Stimulated activated CD4-positive, alpha-beta T cell treated with anti-CD3 and anti-CD28 coated beads, Interleukin-2, amount 100 ng/mL, for 4 hours (primary cell): ENCODE measurements at places on chromosomes 16 and 17.

DNA sequence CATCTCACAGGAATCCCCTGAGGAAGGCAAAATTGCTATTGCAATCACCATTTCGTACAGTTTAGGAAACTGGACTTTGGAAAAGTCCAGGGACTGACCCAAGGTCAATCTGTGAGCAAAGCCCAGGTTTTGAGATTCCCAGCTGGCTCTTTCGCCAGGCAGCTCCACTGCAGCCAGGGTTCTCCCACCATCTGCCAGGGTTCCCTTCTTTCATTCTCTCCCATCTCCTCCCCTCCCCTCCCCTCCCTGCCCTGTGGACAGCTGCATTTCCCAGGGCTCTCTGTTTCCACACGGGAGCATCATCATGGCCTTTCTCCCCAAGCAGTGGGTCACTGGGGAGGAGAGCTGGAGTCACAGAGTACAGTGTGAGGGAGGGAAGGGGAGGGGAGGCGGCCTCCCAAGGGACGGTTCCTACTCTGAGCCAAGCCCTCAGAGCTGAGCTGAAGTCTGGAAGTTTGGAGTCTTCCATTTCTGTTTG, 11.9 kb upstream of the GSDMA start:
- DNase-seq = no peak

DNA sequence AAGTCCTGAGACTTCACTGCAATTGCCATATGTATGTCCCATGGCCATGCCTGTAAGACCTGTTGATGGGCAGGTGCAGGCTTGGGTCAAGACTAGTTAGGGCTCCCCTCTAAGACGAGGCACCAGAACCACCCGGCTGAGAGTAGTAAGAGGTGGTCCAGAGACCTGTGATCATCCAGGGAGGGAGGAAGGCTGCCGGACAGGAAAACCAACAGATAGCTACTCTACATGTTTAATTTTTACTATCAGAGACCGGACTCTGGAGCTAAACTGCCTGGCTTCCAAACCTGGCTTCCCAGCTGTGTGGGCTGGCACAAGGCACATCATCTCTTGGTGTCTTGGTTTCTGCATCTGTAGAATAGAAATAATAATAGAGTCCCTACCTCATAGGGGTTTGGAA, 73.0 kb downstream of the ERCC4 start:
- DNase-seq = no peak

DNA sequence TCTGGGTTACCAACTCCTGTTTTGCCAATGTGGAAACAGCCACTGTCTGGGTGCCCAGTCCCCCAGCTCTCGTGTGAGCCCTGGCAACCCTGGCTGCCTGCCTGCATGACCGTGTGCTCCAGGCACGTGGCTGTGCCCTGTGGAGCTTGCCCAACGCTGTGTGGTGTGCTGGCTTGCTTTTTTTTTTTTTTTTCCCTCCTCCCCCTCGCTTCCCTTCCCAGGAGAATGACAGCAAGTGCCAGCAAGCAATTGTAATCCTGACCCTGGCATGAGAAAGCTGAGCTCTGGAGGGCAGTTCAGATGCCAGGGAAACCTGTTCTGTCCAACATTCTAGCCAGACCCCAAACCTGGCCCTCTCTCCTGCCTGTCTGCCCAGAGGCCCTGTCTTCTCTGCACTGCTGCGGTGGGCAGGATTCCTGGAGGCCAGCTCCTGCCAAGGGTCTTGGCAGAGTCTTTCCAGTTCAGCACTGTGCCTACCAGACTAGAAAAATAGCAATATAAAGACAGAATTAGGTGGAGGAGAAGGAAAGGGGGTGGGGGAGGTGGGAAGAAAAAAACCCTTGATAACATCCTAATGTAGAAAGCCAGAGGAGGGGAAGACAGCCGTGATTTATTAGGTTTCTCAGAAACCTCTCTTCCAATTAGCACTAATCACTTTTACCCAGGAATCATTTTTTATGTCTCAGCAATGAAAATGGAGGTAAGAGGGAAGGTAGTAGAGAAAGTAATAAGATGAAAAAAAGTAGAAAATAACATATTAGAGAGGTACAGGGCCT, 9.0 kb downstream of the HLF start:
- DNase-seq = no peak

- no peak for DNase-seq
Measured at GRCh38 chr16:8632675-8633182, 11.2 kb downstream of the METTL22 start.

DNA sequence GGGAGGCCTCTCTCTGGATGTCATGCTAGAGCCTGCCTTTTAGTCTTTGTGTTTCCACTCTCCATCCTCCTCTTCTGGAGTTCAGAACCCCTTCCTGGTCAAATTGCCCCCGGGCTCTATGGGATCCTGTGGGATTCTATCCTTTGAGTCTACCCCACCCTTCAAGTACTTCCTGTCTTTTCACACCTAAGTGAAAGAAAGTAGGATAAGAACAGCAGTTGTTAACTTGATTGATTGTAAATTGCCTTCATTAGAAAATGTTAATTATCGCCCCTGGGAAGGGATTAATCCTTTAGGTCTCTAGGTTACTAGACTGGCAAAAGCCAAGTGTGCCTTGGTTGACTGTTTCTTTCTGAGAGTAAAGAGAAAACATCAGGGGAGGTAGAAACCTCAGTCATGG, 30.1 kb downstream of the PRKCB start:
- DNase-seq = no peak

DNA sequence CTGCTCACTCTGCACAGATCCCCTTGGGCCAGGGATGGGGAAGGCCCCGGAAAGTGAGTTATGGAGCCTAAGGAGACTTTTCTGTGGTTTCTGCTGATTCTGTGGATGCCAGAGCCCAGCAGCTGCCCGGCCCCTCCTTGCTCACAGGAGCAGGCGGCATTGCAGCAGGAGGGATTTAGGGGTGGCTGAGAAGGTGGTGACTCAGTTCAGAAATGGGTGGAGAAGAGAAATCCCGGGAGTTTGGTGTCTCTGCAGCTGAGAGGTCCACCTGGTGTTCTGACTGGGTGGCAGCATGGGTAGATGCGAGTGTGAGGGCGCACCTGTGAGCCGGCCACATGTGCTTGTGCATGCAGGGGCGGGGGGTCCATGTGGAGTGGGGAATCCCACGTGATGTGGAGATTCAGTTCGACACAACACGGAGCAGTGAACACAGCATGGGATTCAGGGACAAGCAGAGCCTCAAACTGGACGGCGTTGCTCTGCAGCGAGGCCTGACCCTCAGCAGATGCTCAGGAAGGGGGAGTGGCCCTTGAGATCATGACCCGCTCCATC, 16.0 kb upstream of the SPPL2C start:
- no peak for DNase-seq

GRCh38 chr16:81740169-81740568, 38.9 kb upstream of the PLCG2 start:
- no peak for DNase-seq

GRCh38 chr17:79844869-79845600, 5.8 kb upstream of the CBX4 start:
- no peak for DNase-seq

GRCh38 chr16:75416904-75417565, 16.3 kb downstream of the CFDP1 start:
- no peak for DNase-seq

- DNase-seq = peak; percentile 86
Measured at GRCh38 chr17:80855948-80856862, 135.4 kb upstream of the CHMP6 start.

DNA sequence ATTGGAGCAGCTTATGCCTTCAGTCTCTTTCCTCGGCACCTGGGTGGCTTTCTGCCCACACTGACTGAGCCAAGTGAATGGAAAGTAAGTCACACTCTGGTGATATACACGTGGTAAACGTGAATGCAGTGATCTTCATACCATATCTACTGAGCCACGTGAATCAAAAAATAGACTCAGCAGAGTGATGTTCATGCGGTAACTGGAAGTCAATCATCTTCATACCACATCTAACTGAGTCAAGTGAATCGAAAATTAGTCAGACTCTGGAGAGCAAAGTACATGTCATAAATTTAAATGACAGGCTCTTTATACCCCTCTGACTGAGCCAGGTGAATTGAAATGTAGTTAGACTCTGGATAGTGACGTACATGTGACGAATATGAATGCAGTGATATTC, 47.1 kb upstream of the ARL4D start:
- no peak for DNase-seq

DNA sequence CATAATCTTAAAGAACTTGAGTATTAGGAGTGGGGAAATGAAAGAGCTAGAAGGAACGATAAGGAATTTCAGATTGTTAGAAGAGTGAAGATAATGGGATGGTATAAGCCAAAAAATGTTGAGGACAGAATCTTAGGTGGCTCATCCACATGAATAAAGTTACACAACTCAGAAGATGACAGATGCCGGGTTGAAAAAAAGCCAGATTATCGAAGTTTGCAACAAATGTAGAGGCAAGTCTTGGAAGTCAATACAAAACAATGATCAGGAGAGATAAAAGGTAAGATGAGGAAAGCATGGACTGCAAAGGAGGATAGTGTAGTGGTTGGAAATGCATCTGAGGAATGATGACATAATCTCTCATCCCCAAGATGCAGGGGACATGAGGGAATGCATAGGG, 45.1 kb upstream of the TAOK1 start:
- DNase-seq = no peak

GRCh38 chr16:25707982-25708583, 16.3 kb downstream of the HS3ST4 start:
- no peak for DNase-seq

DNA sequence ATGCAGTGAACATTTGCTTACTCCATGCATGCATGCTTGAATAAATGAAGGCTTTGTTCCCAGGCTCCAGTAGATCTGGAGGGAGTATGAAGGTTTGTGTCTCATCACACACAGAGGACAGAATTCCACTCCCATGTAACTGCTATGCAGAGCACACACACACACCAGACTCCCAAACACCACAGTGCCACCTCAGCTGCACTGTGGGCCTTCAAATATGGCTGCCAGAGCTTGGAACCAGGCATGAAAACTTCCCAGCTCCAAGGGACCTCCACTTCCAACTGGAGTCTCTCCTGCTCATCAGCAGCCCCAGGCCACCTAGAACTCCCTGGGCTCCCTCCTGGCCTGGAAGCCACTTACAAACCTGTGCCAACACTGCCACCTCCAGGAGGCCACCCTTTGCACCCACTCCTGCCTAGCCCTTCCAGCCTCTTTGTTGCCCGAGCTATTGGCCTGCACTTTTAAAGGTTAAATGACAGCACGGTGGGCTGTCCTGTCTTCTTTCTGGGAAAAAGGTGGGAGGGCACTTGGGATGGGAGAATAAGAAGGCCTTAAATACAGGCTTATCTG, 151.2 kb downstream of the ZNF423 start:
- no peak for DNase-seq

GRCh38 chr17:63969278-63969677, 3.4 kb downstream of the SCN4A start:
- no peak for DNase-seq

DNA sequence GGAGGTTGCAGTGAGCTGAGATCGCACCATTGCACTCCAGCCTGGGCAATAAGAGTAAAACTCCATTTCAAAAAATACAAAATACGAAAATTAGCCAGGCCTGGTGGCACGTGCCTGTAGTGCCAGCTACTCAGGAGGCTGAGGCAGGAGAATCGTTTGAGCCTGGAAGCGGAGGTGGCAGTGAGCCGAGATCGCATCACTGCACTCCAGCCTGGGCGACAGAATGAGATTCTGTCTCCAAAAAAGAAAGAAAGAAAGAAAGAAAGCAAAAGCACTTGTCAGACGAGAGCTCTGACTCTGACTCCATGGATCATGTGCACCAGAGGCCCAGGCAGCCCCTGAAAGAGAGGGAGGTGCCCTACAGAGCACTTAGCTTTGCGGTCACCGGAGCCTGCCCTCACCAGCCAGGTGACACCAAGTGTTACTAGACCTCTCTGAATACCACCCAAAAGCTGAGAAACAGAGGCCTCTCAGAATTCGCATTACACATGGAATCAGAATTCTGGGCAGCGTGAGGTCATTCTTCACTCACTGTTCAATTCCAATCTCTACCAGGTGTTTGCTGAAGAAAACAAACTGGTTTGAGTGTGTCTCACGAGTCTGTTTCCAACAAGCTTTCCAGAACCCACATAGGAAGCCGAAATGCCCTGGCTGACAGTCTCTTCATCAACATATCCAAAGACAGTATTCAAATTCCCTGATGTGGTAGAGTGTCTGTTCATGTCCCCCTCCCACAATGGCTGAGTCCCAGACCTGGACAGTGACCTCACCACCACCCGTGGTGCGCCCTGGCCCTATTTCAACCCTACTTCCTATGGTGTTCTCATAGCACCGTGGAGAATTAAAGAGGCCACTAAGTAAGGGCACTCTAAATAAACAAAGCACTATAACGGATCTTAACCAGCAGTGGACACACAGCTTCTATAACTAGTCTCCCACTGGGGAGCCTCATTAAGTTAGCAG, 1.5 kb downstream of the FLCN start:
- no peak for DNase-seq

- DNase-seq = no peak
Measured at GRCh38 chr17:1783834-1784611, 22.2 kb downstream of the SERPINF1 start.
